Gastrocnemius medialis (tissue), 4 donors: ENCODE measurements at places on chromosomes 3 and 15. TPM values are rescaled to one million over a fixed set of nuclear protein-coding genes. Genes with fewer than 3 reads are reported as not detected.

FBN1 gene
- 28.0 TPM for total RNA-seq

HTD2 gene
- total RNA-seq, result 24.4 TPM

POC1A gene
- total RNA-seq, result 0.72 TPM

C3orf22 gene
- not detected for total RNA-seq

DNAH12 gene
- not detected for total RNA-seq

CPNE9 gene
- not detected for total RNA-seq

CRYGS gene
- total RNA-seq, result 2.1 TPM

SUSD5 gene
- 0.84 TPM for total RNA-seq
